ENCODE measurements at places on chromosomes 1 and 21.

DNA sequence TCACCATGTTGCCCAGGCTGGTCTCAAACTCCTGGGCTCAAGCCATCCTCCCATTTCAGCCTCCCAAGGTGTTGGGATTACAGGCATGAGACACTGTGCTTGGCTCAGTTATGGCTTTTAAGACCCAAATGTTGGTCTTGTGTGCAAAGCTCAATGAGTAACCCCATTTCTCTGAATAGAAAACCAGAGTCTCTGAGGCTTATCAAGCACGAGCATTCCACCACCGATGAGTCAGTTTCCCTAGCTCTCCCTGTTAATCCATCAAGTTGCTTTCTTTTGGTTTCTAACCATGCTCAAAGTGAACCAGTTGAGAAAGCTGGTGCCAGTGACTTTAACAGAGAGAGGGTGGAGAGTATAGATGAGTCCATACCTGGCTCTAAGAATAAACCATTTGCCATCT is 350.9 kb upstream of the ADGRL2 start:
- DNase-seq, result no peak

GRCh38 chr1:155695072-155695471 is 6.2 kb downstream of the DAP3 start:
- DNase-seq, result no peak

- no peak for DNase-seq
These were observed 25.0 kb upstream of the DISP3 start for GRCh38 chr1:11453742-11454491.

DNA sequence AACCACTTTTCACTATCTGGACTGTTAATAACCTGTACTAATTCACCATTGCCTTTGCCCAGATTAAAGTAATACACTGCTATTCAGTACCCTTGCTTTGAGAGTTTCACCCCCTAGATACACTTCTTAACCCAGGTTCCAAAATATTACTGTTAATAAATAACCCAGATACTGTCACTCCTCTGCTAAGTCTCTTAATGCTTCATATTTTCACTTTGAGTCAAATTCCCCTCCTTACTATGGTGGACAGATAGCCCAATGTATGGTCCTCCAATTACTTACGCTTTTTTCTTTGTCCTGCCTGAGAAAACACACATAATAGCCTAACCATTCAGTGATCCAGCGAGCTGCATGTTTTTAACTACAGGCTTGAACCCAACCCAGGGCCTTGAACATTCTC is 152.5 kb downstream of the NEGR1 start:
- no peak for DNase-seq

- DNase-seq, result no peak
These were observed 116.1 kb downstream of the HLCS start for GRCh38 chr21:36850372-36850771.

GRCh38 chr1:66575739-66576138 is 41.8 kb downstream of the SGIP1 start:
- no peak for DNase-seq

DNA sequence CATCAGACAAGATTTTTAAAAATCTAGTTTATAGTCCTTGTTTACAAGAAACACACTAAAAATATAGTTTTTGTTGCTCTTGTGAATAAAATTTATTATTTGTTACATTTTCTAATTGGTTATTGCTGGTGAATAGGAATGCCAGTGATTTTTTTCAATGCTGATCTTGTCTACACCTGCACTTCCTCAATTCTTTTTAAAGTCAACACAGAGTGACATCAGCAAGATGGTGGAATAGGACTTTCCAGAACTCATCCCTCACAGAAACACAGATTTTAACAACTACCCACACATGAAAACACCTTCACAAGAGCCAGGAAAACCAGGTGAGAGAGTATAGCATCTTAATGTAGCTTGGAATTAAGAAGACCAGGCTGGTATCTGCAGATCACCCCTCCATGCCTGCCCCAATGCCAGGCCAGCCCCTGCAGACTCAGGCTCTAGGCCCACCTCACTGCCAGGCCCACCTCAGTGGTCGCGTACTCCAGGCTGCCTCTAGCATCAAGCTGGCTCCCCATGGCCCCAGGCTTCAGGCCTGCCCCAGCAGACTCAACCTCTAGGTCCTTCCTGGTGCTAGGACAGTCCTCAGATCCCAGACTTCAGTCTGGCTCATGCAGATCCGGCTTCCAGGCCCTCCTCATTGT is 117.6 kb downstream of the WDR3 start:
- DNase-seq, result no peak

- DNase-seq, result no peak
These were observed 549 bp downstream of the PARS2 start for GRCh38 chr1:54763816-54764132.

DNA sequence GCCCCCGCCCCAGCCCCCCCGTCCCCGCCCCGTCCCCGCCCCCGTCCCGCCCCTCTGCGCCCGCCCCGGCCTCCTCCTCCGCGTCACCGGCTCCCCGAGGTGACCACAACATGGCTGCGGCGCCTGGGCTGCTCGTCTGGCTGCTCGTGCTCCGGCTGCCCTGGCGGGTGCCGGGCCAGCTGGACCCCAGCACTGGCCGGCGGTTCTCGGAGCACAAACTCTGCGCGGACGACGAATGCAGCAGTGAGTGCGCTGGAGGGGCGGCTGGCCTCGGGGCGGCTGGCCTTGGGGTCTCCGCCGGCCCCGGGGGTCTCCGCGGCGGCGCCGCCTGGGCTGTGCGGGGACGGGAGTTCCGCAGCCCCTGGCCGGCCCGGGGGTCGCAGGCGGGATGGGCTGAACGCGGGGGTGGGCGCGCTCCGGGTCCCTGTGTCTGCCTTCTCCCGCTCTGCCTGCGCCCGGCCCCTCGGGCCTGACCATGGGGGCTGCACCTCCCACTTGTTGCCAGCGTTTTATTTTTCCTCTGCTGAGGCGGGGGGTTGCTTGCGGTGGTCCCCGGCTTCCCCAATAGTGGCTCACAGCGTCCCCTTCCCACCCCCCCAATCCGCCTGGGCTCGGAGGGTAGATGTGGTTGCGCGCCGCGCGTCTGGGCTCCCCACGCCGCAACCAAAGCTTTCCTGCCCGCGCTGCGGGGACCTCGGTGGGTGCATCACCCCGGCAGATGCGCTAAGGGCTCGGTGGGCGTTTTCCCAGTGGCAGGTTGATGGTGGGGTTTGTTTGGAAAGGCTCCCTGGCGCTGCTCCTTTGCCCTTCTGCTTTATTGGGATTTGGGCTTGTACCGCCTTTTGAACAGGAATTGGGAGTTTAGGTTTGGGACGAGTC is at the start of gene MIA3:
TSS of gene MIA3 (plus strand) at position 97 of the 879 bp plus-strand sequence. CDS start at position 111, 14 bp downstream.
- peak; percentile 35 for DNase-seq

GRCh38 chr1:197096137-197096536 is 29.1 kb upstream of the F13B start:
- peak; percentile 84 for DNase-seq

DNA sequence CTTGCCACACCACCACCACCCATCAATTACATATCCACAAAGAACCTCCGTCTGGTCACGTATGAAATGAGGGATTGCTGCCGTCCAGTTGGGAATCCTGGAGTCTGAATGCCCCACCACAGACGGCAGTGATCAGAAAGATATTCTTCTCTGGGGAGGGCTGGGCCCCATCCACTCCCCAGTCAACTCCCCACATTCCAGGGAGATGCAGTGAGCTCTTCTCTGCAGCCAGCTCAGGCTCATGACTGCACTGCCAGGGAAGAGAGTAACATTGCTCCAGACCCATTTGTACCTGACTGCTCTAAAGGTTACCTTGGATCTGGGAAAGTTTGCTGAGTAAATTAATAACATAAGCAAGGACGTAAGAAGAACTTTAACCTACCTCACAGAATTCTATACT is 18.3 kb downstream of the DEGS1 start:
- DNase-seq, result no peak

- no peak for DNase-seq
These were observed 522 bp downstream of the TEX35 start for GRCh38 chr1:178513278-178513983.

GRCh38 chr21:14452727-14453241 is 69.8 kb upstream of the HSPA13 start:
- no peak for DNase-seq

- DNase-seq, result peak; percentile 9
These were observed 331.5 kb downstream of the CHRM3 start for GRCh38 chr1:239717918-239718184.

DNA sequence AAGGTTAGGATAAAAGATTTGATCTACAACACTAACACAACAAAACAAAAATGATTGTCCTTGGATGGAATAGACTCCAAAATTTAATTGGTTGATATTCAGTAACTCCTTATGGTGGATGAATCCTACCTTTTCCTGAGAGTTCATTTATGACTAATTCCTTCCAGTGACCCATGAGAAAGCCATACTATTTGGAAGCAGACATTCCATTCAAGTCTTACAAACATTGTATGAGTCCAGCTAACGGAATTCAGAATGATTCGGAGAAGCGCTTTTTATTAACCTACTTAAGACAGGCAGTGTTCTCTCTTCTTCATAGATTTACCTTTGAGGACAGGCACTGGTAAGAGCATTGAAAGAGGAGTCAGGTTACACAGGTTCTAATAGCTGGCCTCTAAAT is 155.6 kb upstream of the ZNF648 start:
- DNase-seq, result no peak

DNA sequence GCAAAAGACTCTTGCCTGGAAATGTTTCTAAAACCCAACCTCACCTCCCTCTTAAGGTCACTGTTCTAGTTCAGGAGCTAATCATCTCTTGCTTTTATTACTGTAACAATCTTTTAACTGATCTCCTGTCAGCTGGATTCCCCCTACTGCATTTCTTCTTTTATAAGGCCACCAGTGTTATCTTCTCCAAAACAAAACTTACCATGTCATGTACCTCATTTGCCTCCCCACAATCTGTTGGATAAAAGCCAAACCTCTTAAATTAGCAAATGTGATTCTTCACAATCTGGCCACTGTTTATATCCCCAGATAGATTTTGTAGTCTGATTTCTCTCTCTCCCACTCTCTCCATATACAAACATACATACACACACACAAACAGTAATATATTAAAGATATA is 143.3 kb downstream of the DENND1B start:
- peak; percentile 61 for DNase-seq

- peak; percentile 71 for DNase-seq
These were observed 48.0 kb downstream of the TOR3A start for GRCh38 chr1:179129702-179130473.

GRCh38 chr1:109270623-109271317 is 12.2 kb downstream of the PSRC1 start:
- DNase-seq, result no peak

- peak; percentile 97 for DNase-seq
These were observed 2.3 kb upstream of the RUNX1 start for GRCh38 chr21:35051287-35051818.

DNA sequence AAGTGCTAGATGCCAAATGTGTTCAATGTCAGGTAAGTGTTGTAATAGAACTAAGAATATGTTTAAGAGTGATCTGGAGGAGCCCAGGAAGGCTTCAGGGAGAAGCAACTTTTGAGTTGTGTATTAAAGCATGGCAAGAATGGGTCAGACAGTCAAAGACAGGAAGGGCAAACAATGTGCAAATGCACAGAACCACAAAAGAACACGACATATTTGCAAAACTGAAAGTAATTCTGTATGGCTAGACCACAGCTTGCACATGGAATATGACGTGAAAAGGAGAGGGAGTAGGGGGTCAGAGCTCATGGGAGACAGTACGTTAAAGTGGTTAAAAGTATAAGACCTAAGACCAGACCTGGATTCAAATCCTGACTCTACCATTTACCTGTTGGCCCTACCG is 7.1 kb upstream of the SORT1 start:
- no peak for DNase-seq

DNA sequence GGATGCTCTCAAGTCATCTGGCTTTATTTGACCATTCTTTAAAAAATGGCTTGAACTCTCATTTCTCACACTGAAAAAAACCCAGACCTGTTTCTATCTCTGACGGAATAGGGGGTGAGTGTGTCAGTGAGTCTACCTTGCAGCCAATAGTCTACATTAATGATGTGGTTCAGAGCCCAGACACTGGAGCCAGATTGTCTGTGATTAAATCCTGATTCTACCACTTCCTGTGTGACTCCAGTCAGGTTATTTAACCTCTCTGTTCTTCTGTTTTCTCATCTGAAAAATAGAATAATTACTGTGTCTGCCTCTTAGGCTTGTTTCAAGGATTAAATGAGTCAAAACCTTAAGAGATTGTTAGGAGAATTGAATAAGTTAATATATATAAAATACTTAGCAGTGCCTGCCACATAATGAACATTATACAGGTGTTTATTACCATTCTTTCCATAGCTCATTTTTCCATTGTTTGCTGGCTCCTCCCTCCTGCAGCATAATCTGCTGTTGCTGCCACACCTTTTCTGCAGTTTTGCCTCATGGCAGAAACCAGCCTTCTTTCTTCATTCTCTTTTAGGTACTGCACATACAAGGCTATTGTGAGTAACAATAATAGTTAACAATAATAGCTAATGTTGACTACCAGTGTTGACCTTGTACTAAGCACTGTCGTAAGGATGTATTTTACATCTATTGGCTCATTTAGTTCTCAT is 157.6 kb upstream of the IVNS1ABP start:
- DNase-seq, result no peak

DNA sequence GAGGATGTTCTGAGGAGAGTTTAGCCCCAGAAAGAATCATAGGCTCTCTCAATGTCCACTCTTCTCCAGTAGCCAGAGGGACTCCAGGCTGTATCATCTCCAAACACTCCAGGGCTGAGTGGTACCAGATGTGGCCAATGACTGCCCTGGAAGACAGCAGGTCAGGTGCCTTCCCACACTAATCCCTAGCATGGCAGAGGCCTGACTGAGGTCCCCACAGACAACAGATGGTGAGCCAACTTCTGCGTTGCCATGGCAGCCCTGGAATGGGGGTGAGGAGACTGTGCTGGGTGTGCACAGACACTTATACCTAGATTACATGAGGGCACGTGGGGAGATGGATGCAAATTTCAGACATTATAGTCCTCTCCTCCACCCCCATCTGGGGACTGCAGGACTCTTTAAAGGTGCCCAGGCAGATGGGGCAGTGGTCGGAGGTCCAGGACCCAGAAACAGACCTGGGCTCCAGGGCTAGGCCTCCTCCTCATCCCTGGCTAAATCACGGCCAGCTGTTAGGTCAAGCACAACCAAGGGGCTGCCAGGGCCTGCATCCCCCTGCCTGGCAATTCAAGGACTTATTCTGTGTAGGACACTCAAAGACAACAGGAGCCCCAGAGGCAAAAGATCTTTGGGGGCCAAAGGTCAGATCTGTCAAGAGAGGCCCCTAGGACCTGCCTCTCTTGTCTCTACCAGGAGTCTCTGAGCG is 42.9 kb downstream of the CAMK2N1 start:
- DNase-seq, result no peak

- no peak for DNase-seq
These were observed 790 bp upstream of the TSNAX start for GRCh38 chr1:231527586-231528171.

GRCh38 chr1:232040260-232040659 is 413.7 kb downstream of the DISC1 start:
- no peak for DNase-seq

- DNase-seq, result no peak
These were observed 71.5 kb downstream of the UMODL1 start for GRCh38 chr21:42142627-42143026.
